Hematopoietic multipotent progenitor cell treated with erythropoietin and hydrocortisone succinate and interleukin-3 and kit ligand, for 4 days (in vitro differentiated cells): ENCODE measurements at places on chromosomes 12 and 14.

DNA sequence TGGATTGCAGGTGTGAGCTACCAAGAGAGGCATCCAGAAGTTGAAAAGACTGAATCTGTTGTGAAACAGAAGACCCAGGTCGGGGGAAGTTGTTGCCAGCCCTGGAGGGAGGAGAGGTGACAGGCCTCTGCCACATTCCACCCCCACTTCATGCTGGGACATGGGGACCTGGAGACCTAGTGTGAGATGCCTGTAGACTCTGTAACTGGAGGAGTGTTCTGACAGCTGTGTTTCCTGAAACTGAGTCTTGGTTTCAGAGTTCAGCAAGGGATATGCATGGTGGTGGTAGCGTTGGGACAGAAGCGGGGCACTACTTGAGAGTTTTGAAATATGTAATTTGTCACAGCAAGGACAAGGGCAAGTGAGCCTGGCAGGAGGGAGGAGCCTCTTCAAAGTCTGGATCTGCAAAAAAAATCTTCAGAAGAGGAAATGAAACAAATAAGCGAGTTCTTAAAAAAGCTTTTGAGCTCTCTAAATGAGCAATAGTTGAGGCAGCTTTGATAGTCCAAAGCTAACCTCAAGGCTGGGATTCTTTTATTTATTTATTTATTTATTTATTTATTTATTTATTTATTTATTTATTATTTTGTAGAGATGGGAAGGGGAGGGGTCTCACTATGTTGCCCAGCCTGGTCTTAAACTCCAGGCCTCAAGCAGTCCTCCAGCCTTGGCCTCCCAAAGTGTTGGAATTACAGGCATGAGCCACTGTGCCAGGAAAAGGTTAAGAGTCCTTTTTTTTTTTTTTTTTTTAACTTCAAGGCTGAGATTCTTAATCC lies 58.9 kb upstream of the EEA1 start:
- peak; percentile 56 for DNase-seq

- DNase-seq, result no peak
These were observed 84.6 kb upstream of the GRIP1 start for GRCh38 chr12:66763467-66763866.

GRCh38 chr12:129257524-129257923 lies 404.2 kb downstream of the GLT1D1 start:
- DNase-seq, result no peak

DNA sequence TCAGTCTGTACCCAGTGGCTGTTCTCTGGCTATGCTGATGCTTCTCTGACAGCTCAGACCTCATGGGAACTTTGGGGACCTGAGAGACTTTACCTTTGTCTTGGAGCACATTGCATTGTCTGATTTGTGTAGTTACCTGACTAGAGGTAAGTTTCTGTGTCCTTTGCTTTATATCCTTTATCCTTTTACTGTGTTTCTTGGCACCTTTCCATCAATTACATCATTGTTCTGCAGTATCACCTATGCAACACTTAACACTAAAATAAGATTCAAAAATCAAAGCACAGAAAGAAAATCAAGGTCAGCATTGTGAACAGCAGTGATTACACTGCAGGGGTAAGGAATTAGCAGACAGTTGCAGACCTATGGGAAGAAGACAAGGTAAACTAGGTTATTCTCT lies 43.8 kb downstream of the SLC35F4 start:
- no peak for DNase-seq

GRCh38 chr12:122297494-122297893 lies 31.2 kb upstream of the VPS33A start:
- no peak for DNase-seq

GRCh38 chr14:30417121-30417520 lies 141.8 kb upstream of the G2E3 start:
- no peak for DNase-seq

- DNase-seq, result no peak
These were observed 63.2 kb upstream of the ACTN1 start for GRCh38 chr14:69042299-69042698.

GRCh38 chr14:73750531-73750901 lies 36.3 kb upstream of the PNMA1 start:
- DNase-seq, result no peak

- peak; percentile 74 for DNase-seq
These were observed 1.6 kb downstream of the VDR start for GRCh38 chr12:47903151-47903611.

- peak; percentile 56 for DNase-seq
These were observed 320.2 kb upstream of the SFSWAP start for GRCh38 chr12:131390412-131391334.

DNA sequence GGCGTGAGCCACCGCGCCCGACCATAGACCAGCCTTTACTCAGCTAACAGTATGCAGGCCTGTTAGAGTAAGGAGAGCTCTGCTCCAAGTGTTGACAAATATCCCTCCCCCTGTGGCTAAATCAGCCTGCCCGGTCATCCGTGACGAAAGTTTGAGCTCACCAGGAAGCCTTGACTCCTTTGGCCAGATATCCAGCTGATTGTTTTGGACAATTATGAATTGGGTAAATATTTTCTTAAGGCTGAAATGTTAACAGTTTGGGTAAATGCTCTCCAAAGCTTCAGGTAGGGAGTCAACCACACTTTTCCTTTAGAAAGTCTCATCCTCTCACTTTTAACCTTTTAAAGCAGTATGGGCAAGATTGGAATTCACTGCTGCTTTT lies 157.9 kb downstream of the PAWR start:
- no peak for DNase-seq

GRCh38 chr12:105741786-105742566 lies 396.8 kb downstream of the NUAK1 start:
- no peak for DNase-seq

GRCh38 chr14:104262515-104263514 lies 124.4 kb downstream of the KIF26A start:
- no peak for DNase-seq

GRCh38 chr14:50230401-50230700 lies 1.0 kb downstream of the SOS2 start:
- DNase-seq, result peak; percentile 27

DNA sequence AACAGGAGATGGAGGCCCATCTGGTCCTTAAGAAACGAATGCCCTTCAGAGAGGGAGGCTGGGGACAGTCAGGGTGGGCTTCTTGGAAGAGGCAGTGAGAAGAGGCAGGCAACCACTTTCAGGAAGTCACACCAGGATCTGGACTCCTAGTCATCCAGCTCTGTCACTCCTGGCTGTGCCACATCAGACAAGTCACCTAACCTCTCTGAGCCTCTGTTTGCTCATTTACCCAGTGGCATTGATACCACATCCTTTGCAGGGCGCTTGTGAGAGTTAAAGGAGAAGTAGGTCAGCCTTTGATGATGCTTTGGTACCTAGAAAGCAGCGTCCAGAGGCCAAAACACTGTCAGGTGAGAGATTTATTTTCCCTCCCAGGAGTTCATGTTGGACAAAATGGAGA lies 11.1 kb downstream of the CCDC197 start:
- no peak for DNase-seq

DNA sequence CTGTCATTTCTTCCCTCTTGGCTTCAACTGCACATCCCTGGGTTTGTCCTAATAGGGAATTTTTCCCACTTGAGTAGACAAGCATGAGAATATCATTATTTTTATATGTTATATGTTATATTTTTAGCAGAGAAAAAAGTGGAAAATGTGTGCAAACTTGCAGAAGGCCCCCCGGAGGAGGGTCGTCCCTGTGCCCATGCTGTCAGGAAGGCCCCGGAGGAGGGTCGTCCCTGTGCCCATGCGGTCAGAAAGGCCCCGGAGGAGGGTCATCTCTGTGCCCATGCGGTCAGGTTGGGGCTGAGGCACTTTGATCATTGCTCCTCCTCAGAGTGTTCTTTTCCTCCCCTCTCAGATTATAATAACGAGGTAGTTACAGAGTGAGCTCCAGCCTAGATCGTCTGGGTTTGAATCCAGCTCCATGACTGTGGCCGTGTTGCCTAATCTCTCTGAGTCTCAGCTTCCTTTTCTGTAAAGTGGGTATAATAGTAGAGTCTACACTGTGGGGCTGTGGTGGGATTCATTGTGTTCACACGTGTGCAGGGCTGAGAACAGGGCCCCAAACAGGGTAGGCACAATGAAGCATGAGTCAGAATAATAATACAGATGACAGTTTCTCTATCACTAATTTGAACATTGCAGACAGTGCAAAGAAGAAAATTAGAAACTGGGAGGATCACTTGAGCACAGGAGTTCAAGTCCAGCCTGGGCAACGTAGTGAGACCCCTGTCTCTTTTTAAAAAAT lies 33.4 kb downstream of the ELK3 start:
- no peak for DNase-seq

DNA sequence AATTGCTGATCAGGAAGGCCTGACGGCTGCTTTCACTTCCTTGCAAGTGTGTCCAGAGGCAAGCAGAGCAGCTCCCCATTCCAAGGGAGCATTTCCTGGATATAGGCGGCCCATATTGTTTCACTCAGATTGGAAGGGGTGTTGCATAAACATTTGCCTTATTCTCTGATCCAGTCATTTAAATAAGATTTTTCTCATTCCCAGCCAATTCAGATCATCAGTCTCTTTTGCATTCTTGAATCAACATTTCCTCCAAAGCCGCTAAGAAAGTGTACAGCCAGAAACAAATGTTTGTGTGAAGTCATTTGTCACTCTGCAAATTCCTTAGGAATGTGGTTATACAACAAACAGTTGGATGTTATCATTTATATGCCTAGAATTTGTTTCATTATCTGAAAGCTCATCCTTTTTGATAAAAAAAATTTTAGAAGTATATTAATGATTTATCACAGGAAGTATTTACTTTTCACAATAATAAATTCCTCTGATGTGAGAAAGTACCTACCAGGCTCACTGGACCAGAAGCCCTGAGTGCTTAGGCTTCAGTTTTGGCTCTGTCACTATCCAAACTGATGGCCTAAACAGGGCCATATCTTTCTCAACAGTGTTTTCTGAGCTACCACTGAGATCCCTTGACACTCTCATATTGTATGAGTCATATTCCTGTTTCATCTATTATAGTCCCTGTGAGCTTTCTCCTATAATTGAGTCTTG lies 379.6 kb downstream of the CCDC91 start:
- DNase-seq, result peak; percentile 7

DNA sequence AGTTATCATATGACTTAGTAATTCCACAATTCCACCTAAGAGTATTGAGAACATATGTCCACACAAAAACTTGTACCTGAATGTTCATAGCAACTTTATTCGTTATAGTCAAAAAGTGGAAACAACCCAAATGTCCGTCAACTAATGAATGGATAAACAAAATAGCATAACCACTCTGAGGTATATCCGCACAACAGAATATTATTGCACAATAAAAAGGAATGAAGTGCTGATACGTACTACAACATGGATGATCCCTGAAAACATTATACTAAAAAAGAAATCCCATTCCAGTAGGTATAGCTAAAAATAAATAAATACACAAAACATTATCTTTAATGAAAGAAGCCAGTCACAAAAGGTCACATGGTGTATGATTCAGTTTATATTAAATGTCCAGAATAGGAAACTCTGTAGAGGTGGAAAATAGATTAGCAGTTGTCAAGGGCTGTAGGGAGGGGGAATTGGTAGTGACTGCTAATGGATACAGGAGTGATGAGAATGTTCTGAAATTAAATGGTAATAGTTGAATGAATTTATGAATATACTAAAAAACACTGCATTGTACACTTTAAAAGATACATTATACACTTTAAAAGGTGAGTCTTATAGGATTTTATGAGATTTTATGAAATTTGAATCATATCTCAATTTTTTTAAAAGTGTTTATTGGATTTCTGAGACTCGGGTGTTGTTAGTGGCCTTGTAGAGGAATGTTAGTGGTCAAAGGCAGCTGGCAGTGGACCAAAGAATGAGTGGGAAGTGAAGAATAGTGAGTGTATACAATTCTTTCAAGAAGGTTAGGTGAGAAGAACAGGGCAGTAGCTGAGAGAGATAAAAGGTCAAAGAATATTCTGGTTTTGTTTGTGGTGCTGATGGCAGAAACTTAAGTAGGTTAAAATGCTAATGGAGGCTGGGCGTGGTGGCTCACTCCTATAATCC lies 36.3 kb upstream of the BAZ1A start:
- DNase-seq, result peak; percentile 10

GRCh38 chr12:2057041-2057794 lies 4.4 kb downstream of the CACNA1C start:
- peak; percentile 83 for DNase-seq

GRCh38 chr14:33163109-33163508 lies 224.4 kb downstream of the NPAS3 start:
- no peak for DNase-seq

GRCh38 chr14:55771242-55771981 lies 191.4 kb downstream of the KTN1 start:
- no peak for DNase-seq

- no peak for DNase-seq
These were observed 1.1 kb upstream of the GALNT9 start for GRCh38 chr12:132330549-132330881.

GRCh38 chr14:99352688-99353280 lies 80.8 kb upstream of the BCL11B start:
- DNase-seq, result no peak

GRCh38 chr12:106254724-106255123 lies 6.9 kb upstream of the CKAP4 start:
- no peak for DNase-seq

GRCh38 chr14:97306760-97307246 lies 509.6 kb downstream of the VRK1 start:
- DNase-seq, result no peak

- DNase-seq, result no peak
These were observed 34.7 kb downstream of the GPR19 start for GRCh38 chr12:12661086-12661856.

GRCh38 chr12:53290661-53291060 lies 4.7 kb upstream of the PFDN5 start:
- no peak for DNase-seq

DNA sequence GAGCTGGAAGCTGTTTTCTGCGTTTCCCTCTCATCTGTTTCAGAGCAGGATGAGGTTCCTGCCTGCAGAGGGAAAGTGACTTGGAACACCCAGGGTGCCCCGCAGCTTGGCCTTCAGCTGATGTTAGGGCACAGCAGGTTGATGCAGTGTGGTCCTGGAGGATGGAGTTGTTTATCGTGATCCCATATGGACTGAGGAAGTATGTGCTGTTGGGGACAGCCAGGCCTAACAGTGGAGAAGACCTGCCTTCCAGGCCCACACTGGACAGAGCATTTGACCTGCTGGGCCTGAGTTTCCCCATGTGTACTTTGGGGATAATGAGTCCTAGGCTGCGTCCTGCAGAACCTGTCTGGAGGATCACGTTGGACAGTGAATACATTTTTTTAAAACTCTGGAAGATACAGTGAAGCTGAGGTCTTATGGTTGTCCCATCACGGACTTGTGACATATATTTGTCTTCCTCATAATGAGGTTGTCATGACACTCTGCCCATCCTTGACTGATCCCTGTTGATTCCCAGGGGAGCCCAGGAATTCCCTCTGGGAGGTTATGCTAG lies 12.8 kb downstream of the SERPINA1 start:
- no peak for DNase-seq

GRCh38 chr12:26736563-26737486 lies 96.2 kb downstream of the ITPR2 start:
- no peak for DNase-seq

- DNase-seq, result no peak
These were observed 109.4 kb downstream of the RFLNA start for GRCh38 chr12:124404162-124404784.

DNA sequence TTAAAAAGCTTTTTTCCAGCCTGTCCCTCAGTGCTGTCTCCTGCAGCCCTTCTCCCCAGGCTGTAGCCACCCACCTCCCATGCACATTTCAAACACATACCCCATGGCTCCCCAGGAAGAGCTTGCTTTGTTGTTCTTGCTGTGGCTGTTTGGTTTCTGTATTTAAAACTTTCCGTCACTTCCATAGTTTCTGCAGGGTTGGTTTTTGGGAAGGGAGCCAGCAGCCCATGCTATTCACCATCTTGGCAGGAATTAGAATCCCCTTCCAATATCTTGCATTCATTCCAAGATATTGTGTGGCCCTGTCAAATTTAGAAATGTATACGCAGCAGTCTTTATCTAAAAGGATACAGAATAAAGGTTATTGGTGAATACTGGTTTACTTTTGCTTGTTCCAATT lies 29.6 kb downstream of the CFAP251 start:
- DNase-seq, result no peak
